ENCODE measurements at places on chromosomes 2 and 18.

DNA sequence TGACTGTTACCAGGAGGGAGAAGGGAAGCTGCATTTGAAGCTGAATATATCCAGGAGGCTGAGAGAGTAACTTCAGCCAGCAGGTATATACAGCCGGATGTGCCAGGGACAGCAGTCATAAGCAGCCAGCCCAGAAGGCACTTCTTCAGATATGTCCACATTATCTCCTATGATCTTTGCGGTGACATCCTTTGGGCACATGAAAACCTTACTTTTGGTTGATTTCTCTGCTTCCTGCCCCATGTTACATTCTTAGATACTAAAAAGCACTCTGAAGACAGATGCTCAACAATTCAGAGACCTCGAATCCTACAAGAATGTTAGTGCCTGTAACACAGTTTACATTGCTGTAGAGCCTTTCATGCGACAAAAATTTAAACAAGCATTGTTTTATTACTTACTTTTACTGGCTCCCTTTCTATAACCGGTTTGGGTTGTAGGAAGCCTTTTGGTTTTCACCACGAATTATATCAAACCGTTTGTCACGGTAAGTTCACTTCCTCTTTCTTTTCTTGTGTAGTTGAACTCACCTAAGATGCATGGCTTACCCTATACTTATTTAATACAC is 50.3 kb upstream of the TLK1 start:
- DNase-seq: peak; percentile 35

DNA sequence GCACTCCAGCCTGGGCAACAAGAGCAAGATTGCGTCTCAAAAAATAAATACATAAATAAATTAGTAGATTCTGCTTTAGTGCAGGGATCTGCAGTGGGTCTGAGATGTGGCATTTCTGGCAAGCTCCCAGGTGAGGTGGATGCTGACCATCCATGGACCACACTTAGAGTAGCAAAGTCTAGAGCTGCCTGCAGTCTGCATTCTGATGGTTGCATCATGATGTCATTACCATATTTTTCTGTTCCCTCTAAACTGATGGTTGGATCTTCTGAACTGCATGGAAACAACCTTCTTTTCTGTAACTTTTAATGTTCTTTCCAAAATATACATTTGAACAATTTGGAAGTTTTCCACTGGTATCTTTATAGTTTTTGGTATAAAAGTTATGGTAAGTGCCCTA is 42.9 kb downstream of the MYL12B start:
- no peak for DNase-seq

- DNase-seq: no peak
Observed at GRCh38 chr18:44897411-44897810, 216.7 kb downstream of the SETBP1 start.

GRCh38 chr18:46239998-46240397 is 135.8 kb downstream of the HAUS1 start:
- no peak for DNase-seq

- DNase-seq: no peak
Observed at GRCh38 chr2:109197491-109198418, 68.8 kb downstream of the SH3RF3 start.

GRCh38 chr2:1940679-1941078 is 196.4 kb upstream of the PXDN start:
- no peak for DNase-seq

- no peak for DNase-seq
Observed at GRCh38 chr2:26245810-26246209, 1.1 kb downstream of the HADHB start.

DNA sequence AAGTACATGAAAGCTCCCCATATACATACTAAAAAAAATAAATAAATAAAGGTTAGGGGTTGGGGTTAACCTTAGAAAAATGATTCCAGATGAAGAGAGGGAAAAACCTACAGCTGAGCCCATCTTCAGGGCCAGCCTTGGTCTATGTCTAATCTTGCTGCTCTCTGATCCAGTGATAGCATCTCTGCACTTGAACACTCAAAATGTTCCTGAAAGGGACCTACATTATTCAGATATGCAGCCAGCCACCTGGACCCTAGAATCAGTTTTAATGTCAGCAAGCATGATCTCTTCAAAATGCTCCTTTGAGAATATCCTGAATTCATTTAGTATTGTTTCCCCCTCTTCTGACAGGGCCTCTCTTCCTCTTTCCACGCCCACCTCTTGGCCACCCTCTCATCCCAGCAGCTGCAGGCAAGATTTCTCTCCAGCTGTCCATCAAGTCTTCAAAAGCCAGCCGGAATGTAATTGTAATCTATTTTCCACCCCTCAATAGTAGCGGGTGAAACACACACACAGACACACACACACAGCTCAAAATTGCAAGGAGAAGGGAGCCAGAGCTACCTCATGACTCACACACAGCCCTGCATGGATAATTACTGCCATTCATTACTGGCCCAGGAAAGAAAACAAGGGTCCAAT is 135.5 kb downstream of the MYO3B start:
- DNase-seq: no peak
